ENCODE measurements at places on chromosomes 16 and 17.

- no peak for DNase-seq
Measured at GRCh38 chr17:74922172-74922571, 883 bp downstream of the USH1G start.

DNA sequence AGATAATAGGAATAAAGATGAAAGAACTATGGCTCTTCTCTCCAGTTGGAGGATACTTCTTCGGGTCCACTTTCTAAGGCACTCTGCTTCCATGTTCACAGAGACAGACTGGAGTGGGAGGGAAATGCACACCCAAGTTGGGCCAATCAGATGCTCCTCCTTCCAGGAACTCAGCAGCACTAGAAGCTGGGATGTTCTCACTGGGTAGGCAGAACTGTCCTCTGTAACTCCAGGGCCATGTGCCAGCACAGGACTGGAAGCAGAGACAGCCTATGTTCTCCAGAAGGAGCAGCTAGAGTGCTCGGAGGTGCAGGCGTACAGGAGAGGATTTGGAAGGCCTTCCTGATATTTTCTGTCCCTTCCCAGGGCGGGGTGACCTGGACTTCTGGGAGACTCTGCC lies 49.9 kb upstream of the SREBF1 start:
- DNase-seq: no peak

DNA sequence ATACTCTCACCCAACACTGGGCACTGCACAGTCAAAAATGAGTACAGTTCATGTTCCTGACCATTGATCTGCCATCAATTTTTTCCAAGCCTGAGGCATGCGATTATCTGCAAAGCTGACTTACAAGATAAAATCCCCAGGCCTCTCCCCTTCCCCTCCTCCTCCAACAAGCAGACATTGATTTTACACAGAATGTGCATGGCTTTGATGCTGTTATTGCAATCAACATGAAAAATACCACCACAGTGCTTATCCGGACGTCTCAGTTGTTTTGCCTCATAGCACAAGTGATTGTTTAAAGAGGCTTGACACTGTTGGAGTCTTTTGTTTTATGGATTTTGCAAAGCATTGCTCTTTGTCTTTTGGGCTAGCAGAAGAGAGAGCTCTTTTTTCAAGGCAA lies 163.8 kb downstream of the TOX3 start:
- no peak for DNase-seq

GRCh38 chr16:88921591-88921990 lies 55.1 kb upstream of the PABPN1L start:
- no peak for DNase-seq

- no peak for DNase-seq
Measured at GRCh38 chr17:10172241-10172741, 26.1 kb downstream of the GAS7 start.

DNA sequence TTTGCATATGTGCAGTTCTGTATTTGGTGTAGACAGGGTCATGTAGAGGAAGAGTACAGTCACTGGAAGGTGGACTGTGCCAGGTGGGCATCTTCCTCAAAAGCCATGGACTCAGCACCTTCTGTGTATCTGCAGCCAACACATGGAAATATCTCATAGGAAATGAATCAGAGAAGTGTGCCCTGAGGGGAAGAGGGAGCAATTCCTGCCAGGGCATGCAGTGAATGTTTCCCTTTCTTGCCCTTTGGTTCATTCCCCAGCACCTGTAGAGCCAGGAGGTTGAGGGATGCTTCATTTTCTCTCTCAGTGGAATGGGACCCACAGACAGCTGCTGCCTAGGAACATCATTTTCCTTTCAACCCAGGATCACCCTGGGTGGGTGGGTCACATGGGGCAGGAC lies 146.1 kb upstream of the HSBP1 start:
- no peak for DNase-seq

DNA sequence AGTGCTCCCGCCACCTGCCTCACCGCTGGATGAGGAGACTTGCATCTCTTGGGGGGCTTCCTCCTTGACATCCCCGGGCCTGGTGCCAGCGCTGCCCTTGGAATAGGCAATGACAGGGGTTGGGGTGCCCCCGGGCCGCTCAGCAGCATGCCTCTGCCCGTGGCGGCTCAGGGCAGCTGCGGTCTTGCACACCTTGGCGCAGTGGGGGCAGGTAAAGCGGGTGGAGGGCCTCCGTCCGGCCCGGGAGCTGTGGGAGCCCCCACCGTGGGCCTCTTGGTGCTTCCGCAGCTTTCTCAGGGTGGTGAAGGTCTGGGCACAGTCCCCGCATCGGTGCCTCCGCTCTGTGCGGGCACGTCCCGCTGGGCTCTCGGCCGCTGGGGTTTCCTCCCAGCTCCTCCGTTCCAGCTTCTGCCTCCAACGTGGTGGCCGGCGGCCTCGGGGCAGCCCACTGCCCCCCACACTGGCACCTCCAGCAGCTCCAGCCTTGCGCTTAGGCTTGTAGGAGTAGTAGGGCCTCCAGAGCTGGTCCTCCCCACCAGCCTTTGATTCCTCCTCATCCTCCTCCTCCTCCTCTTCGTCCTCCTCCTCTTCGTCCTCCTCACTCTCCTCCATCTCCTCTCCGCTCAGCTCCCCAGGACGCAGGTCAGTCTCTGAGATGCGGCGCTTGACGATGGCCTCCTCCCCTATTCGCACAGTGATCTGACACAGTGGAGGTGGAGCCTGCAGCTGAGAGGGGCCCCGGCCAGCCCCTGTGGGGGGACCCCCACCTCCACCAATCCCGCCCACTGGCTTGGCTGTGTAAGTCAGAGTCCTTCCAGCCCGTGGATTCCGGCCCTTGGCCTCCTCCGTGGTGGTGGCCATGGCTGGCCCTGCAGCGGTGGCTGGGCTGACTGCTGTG lies 16.7 kb downstream of the ZBTB4 start:
- DNase-seq: no peak

- no peak for DNase-seq
Measured at GRCh38 chr16:66481081-66481942, 54.2 kb downstream of the BEAN1 start.

DNA sequence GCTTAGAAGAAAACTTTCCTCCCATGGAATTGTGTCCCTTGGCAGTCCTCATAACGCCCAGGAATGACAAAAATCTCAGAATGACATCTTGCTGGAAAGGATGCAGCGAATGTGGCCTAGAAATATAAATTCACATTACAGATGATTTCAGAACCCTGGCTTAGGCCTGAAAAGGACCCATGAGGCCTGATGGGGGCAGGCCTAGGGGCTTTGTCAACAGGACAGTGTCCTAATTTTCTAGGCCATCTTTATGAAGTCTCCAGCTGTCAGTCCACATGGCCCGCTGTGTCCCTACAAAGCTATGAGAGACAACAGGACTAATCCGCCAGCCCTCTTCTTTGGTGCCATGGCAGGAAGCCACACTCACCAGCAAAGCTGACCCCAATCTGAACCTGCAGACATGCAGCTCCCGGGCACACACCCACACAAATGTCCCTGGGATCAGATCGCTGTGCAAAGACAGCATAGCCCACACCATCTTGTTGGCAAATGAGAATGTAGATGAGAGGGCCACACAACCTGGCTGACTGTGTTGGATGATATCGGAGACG lies 40.4 kb upstream of the DNAH17 start:
- DNase-seq: no peak

DNA sequence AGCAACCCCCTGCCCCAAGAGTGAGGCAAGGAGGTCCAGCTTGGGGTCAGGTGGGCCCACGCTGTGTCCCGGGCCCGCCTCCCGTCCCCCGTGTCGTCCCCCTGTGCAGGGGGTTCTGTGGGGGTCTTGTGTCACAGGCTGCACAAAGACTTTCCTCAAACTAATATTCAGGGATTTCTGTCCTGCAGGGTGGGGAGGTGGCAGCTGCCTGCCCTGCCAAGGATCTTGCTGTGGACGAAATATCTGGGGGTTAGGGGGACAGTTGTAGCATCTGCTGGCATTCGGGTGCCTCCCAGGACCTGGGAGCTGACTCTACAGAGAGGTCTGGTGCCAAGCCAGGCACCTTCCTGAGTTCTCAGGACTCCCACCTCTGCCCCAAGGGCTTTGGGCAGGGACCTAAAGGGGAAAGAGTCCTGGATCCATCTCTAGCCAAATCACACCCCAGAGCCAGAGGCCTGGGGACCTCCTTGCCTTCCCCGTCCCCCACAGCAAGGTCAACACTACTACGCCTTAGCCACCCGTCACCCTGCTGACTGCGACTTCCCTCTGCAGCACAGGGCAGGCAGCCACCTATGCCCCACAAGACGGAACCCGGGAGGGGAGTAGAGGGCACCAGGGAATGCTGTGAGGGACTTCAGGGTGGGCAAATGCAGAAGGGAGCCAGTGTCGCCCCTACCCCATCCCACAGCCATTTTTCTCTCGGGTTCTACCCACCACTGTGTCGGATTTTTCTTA lies 59.3 kb downstream of the TMEM132E start:
- DNase-seq: no peak

DNA sequence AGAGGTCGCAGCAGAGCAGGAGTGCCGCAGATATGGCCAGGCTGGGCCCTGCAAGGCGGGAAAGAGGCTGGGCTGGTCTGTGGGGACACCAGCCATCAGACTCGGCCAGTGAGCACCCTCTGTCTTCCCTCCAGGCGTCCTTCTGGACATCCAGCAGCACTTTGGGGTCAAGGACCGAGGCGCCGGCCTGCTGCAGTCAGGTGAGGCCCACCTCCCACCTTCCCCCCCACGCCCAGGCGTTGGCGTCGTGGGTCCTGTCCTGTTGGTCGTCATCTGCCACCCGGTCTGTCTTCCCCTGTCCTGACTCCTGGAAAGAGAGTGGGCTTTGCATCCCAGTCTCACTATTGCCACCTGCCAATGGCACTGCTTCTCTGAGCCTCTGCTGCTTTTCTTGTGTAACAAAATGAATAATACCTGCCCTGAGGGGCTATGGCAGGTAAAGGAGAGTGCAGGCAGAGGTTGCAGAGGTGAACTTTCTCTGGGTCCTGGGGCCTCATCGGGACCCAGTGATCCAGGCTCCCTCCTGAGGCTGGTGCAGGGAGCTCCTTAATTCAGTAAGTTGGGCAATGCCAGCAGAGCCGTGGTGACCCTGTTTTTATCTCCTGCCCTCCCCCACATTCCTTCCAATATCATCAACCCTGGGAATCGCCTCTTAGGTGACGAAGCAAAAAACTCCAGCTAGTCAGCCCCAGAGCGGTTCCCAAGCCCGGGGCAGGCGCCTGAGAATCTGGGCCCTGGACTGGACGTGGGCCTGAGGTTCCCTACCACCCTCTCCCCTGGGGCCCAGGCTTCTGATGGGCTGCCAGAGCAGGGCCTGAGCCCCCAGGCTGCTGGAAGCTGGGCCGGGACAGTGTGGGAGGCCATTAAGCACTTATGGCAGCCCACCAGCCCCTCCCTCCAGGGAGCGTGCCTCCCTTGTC lies 14.7 kb downstream of the SPNS2 start:
- no peak for DNase-seq

GRCh38 chr16:49458656-49459445 lies 85.2 kb downstream of the C16orf78 start:
- no peak for DNase-seq

GRCh38 chr17:36675786-36676185 lies 74.4 kb downstream of the MRM1 start:
- no peak for DNase-seq

DNA sequence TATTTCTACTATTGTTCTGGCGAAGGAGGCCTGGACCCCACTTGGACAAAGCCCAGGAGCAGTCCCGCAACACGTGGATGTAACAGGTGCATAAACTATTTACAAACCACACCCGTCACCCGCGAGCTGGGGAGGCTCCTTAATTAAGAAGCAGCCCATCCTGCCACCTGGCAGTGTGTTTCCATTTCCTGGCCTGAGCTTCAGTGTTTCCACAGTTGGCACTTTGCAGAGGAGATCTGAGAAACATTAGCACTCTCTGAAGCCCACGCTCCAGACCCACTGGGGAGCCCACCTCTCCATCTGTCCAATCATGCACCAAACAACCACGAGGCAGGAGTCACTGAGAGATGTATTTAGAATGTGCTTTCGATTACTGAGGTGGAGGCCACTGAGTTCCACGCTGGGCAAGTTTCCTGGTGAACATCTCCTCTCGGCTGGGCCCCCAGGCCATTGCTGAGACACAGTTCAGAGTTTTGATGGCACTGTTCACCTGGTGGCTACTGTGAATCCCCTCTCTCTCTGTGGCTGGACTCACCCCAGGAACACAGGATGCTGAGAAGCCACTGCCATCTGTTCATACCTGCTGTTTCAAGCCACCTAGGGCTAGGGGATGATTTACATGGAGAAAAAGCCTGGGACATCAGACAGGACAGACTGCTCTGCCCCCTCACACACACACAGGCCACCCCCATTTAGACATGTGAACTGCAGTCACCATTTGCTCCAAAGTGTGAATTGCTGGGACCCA lies 129.1 kb downstream of the AIPL1 start:
- no peak for DNase-seq

GRCh38 chr16:67163999-67164558 lies 466 bp upstream of the HSF4 start:
- DNase-seq: no peak

DNA sequence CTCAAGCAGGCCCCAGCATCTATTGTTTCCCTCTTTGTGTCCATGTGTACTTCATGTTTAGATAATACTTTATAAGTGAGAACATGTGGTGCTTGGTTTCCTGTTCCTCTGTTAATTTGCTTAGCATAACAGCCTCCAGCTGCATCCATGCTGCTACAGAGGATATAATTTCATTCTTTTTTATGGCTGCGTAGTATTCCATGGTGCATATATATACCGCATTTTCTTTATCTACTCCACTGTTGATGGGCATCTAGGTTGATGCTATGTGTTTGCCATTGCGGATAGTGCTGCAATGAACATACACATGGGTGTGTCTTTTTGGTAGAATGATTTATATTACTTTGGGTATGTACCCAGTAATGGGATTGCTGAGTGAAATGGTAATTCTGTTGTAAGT lies 31.4 kb upstream of the SCNN1B start:
- DNase-seq: no peak

GRCh38 chr17:12865769-12866168 lies 76.5 kb downstream of the ARHGAP44 start:
- no peak for DNase-seq

DNA sequence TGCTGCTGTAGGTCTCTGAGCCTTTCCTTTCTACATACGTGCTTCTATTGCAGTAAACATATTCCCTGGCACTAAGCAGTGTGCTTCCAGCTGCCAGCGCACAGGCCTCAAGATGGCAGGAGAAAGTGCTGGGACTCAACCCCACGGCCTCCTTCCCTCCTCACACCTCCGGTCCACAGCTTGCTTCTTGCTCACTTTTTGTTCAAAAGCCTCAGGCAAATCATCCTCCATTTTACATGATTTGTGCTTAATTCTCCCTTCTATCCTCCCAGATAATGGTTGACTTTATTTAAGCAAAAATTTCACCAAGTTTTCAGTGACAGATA lies 5.4 kb downstream of the CDK5R1 start:
- no peak for DNase-seq

DNA sequence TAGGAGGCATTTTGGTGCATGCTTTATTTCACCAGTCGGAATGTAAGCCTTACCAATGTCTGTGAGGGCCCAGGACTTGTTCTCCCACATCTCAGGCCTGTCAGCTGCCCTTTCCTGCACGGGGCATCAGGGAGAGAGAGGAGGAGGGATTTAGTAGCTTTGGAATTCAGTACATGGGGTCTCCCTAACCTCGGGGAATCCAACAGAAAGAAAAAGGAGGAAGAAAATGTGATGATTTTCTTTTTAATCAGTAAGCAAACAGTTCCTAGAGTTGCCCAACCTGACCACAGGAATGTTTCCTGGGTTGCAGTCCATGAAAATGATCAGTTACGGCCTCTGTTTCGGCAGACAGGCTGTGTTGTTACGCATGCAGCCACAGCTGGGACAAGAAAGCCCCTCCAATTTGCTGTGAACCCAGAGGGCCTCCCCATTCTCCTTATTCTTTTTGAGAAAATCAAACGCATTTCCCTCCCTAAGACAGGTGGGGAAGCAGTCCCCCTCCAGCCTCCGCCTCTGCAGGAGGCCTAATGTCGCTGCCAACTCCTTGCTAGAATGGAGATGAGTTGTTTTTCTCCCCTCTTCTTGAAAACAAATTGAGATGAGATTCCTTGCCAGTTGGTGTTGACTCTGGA lies 53.1 kb upstream of the TANGO6 start:
- no peak for DNase-seq
